ENCODE measurements at places on chromosomes 3 and 15. TPM values are rescaled to one million over a fixed set of nuclear protein-coding genes. Genes with fewer than 3 reads are reported as not detected.

VEPH1 gene
- not detected for polyA plus RNA-seq

P2RY13 gene
- polyA plus RNA-seq: 0.18 TPM

GOLGA6D gene
- not detected for polyA plus RNA-seq

UNC45A gene
- 74.4 TPM for polyA plus RNA-seq

SHF gene
- polyA plus RNA-seq: 0.76 TPM

SERINC4 gene
- polyA plus RNA-seq: 3.4 TPM

GABRB3 gene
- not detected for polyA plus RNA-seq

RPL29 gene
- polyA plus RNA-seq: 800 TPM

LRRC31 gene
- polyA plus RNA-seq: not detected

PRICKLE2 gene
- 0.43 TPM for polyA plus RNA-seq

BMF gene
- polyA plus RNA-seq: not detected

CTXN2 gene
- polyA plus RNA-seq: not detected

CGNL1 gene
- polyA plus RNA-seq: not detected

ALG1L2 gene
- polyA plus RNA-seq: not detected

SERPINI2 gene
- not detected for polyA plus RNA-seq

CLDN16 gene
- polyA plus RNA-seq: not detected

CHRD gene
- not detected for polyA plus RNA-seq

GOLGA6L9 gene
- polyA plus RNA-seq: 0.12 TPM

OR5H6 gene
- not detected for polyA plus RNA-seq

TMEM40 gene
- polyA plus RNA-seq: 7.0 TPM

PYDC2 gene
- polyA plus RNA-seq: not detected

BFSP2 gene
- polyA plus RNA-seq: 0.83 TPM

ISLR gene
- polyA plus RNA-seq: not detected

STAB1 gene
- polyA plus RNA-seq: not detected

TMEM266 gene
- polyA plus RNA-seq: not detected

CRTC3 gene
- 35.3 TPM for polyA plus RNA-seq

PAQR9 gene
- not detected for polyA plus RNA-seq

SYNM gene
- polyA plus RNA-seq: not detected

STARD5 gene
- polyA plus RNA-seq: 1.7 TPM

QTRT2 gene
- polyA plus RNA-seq: 12.3 TPM

HRH1 gene
- polyA plus RNA-seq: 0.97 TPM

ADCY5 gene
- polyA plus RNA-seq: not detected

SPG21 gene
- 121 TPM for polyA plus RNA-seq

CCDC54 gene
- not detected for polyA plus RNA-seq

U2SURP gene
- polyA plus RNA-seq: 86.0 TPM

IL17RD gene
- not detected for polyA plus RNA-seq

All from immature natural killer cell (primary cell).